ENCODE measurements at places on chromosomes 12 and 14.

DNA sequence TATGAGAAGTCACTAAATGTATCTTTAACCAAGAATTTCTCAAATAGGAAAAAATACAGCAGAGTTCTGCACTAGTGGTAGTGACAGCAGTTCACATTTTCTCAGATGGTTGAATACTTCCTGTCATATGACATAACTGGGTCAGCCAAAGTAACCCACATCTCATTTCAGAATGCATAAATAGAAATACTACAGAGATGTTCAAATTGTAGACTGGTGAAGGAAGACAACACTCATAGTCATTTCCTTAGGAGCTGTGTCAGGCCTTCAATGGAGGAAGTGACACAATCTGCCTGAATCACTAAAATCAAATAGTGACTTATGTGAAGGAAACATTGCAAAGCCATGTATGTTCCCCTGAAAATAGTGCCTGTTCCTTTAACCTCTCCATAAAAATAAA is 32.4 kb downstream of the FERMT2 start:
- DNase-seq = peak; percentile 62

- peak; percentile 14 for DNase-seq
Measured at GRCh38 chr12:127025545-127025944, 1241.4 kb upstream of the TMEM132C start.

- DNase-seq = peak; percentile 30
Measured at GRCh38 chr12:26830783-26831551, 2.0 kb downstream of the ITPR2 start.

DNA sequence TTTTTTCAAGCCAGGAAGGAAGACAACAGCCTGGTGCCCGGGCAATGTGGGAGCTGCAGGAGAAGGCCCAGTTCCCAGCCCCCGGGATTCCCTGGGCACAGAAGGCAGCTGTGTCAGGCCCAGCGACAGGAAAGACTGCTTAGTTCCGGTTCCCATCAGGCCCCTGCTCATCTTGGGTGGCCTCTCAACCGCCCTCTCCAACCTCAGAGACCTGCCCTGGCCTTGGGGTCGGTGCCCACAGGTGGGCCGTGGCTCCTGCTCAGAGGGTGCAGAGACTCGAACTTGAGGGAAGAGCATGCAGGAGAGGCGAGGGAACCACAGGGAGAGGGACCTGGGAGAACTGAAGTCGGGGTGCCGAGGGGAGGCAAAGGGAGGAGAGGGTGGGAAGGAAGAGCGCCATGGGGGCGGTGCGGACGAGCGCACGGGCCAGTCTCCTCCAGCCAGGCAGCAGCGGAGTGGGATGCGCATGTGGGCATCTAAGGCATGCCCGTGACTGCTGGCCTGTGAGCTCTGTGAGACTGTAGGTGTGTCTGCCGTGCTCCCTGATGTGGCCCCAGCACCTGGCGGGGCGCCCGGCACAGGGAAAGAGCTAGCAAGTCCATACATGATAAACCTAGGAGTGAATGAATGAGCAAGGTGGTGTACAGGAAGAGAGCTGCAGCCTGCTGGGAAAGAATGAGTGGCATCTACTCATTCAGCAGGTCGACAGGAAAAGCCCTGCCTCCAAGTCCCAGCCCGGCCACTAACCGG is 42.7 kb downstream of the SSH1 start:
- peak; percentile 96 for DNase-seq

DNA sequence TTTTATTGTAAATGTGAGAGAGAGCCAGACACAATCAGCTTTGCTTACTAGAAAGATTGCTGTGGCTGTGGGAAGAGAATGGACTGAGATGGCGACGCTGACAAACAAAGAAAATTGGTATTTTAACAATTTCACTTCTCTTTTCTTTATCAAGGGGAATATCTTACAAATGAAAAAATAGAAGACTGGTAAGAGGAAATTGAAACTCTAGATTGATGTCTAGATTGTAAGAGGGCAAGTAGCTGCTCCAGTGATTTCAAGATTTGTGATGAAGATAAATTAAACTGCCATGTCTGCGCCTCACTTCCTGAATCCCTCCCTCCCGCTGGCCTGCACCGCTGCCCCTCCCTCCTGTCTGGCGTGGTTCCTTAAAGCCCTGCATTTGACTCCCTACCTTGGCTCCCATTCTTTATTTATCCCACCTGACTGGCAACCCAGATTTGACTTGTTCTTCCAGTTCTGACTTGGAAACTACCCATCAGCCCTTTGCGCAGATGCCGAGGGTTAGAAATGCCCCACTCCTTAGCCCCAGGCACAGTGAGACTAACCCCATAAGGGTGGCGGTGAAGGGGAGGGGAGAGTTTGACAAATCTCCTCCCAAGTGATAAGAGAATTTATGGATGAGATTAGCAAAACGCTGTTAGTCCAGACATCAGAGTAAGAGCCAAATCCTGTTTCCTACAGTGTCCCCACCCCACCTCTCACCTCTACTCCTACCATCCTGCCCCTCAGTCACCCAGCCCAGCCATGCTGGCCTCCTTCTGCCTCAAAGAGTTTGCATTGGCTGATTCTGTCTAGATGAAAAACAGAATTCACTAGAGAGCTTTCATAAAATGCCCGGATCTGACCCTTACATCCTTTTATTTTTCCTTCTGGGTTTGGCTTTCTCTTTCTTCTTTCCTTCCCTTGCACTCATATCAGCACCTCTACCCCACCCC is 125.3 kb upstream of the ATF7IP start:
- no peak for DNase-seq

Data from MCF 10A (cell line).